Lung (tissue), 17 donors: ENCODE measurements at places on chromosomes 3 and 15.
A peak's percentile ranks its signal among the peaks of the same experiment; 100 is the strongest.

GRCh38 chr3:65617209-65617608, 421.5 kb downstream of the MAGI1 start:
- DNase-seq, result no peak

DNA sequence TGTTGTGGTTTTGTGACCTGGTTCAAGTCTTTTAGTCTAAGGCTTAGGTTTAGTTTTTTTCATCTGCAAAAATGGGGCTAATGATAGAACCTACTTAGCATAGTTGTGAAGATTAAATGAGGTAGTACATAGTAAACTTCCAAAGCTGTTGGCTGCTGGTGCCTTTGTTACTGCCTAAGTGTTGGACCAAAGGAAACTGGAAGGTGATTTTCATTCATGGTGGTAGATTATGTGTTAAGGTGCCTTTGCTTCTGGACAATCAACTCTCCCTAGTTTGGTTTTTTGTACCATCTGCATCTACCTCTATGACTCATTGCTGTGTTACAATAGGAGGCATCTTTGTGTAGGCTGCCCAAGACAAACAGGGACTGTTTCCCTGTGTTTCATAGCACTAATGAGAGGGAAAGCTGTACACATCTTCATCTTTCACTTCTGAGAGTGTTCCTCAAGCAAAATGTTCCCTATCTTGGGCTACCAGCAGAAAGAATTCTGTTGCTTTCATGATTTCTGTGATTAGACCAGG, 3.2 kb downstream of the MAP2K1 start:
- DNase-seq, result no peak

GRCh38 chr15:30068326-30068725, 14.4 kb upstream of the GOLGA8J start:
- no peak for DNase-seq

- no peak for DNase-seq
These were observed 500.3 kb upstream of the LMCD1 start for GRCh38 chr3:8001307-8001706.

- DNase-seq, result no peak
These were observed 66.4 kb upstream of the AGTR1 start for GRCh38 chr3:148631124-148631903.

- no peak for DNase-seq
These were observed 833.0 kb downstream of the AGBL1 start for GRCh38 chr15:86912661-86913060.

- peak; percentile 82 for DNase-seq
These were observed 4.7 kb downstream of the BAHD1 start for GRCh38 chr15:40445421-40445922.

GRCh38 chr3:39460677-39461076, 6.8 kb upstream of the MOBP start:
- DNase-seq, result no peak
